ENCODE measurements at places on chromosomes 2 and 18.

DNA sequence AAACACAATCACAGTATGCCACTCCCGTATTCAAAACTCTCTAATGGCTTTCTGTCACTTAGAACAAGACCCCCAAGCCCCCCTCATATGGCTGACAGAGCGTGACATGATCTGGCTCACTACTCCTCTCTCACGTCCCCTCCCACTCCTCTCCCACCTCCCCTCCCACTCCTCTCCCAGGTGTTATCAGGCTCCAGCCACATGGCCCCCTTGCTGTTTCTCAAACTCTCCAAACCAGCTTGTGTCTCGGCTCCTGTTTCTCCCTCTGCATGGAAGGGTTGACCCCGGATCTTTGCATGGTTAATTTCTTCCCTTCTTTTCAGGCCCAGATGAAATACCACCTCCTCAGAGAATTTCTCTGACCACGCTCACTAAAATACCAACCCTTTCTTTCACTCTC lies 180.8 kb downstream of the SLC8A1 start:
- no peak for DNase-seq

DNA sequence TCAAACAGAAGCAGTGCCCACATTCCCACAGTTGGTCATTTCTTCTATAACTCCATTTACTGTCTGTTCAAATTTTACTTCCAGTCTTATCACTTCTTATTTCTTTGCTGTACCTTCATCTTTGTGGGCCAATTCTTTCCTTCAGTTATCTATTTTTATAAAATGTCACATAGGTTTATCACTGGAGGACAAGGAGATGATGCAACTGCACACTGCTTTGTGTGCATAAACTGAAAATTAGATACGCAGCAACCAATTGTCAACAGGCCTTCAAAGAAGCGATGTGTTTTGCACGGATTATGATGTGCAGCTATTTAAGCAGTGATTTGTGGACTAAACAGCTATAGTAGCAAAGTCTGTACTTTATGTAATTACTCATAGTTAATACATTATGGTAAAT lies 726.8 kb upstream of the GCFC2 start:
- no peak for DNase-seq

GRCh38 chr2:68403199-68403644 lies 38.1 kb downstream of the PLEK start:
- DNase-seq, result no peak

DNA sequence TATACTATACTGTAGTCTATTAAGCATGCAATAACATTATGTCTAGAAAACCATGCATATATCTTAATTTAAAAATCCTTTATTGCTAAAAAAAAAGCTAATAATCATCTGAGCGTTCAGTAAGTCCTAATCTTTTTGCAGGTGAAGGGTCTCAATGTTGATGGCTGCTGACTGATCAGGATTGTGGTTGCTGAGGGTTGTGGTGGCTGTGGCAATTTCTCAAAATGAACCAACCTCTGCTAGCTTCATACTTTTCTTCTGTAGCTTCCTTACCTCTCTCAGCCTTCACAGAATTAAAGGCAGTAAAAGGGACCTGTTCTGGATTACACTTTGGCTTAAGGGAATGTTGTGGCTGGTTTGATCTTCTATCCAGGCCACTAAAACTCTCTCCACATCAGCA lies 235.8 kb downstream of the NBAS start:
- DNase-seq, result no peak

- DNase-seq, result no peak
Measured at GRCh38 chr2:36469710-36470109, 114.1 kb downstream of the CRIM1 start.

DNA sequence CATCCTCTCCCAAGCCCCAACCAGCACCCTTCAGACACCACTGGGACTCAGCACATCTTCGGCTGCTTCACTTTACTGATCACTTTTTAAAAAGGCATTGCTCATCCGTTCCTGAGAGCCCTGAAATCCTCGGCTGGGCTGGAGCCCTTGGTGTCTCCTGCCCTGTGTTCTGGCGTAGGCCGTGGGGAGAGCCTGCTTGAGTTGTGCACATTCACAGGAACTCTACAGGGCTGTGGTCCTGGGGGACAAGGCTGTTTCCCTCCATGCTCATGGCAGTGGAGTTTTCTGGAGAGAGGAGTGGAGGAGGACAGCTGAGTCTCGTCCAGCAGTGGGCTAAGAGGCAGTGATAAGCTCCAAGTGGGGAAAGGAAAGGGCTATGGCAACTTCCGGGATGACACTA lies 15.9 kb downstream of the CENPA start:
- no peak for DNase-seq

DNA sequence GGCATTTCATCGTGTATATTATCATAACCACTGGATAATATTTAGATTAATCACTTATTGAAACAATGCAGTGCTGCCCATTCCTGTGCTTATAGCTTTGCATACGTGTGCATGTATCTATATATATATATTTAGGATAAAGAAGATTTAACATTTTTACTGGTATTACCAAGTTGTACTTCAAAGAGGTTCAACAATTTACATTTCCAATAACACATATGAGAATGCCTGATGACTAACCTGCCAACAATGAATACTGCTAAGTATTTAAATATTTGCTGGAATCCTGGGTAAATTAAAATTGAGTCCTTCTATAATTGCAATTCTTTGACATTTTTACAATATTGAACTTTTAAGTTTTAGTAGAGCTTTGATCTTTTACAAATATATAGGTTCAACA lies 111.4 kb downstream of the SLC39A10 start:
- DNase-seq, result no peak

DNA sequence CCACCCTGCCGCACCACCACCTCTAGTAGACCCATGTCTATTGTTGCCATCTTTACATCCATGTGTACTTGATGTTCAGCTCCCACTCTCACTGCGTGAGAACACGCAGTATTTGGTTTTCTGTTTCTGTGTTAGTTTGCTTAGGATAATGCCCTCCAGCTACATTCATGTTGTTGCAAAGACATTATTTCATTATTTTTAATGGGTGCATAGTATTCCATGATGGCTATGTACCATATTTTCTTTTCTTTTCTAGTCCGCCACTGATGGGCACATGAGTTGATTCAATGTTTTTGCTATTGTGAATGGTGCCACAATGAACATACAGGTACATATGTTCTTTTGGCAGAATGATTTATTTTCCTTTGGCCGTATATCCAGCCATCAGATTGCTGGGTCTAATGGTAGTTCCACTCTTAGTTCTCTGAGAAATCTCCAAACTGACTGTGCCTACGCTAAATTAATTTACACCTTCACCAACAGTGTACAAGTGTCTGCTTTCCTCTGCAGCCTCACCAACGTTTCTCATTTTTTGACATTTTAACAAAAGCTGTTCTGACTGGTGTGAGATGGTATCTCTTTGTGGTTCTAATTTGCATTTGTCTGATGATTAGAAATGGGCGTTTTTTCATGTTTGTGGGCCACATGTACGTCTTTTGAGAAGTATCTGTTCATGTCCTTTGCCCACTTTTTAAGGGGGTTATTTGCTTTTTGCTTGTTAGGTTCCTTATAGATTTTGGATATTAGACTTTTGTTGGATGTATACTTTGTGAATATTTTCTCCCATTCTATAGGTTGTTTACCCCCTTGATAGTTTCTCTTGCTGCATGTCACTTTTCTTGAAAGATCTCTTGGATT lies 10.5 kb upstream of the ZNF513 start:
- no peak for DNase-seq

DNA sequence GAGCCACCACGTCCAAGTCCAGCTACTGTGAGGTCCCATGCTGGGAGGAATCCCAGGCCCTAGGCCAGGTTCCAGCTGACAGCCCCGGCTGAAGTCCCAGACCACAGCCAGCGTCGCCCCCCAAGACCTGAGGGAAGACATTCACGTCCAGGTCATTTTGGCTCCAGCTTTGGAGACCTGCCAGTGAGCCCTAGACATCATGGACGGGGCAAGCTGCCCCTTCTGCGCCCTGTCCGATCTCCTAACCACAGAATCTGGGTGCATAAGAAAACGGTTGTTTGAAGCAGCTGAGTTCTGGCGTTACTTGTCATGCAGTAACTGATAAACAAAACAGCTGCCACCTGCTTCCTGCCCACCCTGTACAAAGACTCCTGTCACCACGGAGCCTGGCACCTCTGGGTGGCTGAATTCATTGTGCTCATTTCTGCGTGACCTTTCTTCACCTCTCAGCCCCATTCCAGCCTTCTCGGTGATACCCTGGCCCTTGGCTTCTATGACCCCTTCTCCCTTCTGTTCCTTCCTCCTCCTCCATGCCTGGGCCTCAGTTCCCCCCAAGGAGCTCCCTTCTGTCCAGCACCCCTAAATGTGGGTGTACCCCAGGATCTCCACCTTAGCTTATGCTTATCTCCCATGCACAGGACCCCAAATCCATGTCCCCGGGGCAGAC lies 72.6 kb upstream of the SMAD7 start:
- DNase-seq, result no peak

DNA sequence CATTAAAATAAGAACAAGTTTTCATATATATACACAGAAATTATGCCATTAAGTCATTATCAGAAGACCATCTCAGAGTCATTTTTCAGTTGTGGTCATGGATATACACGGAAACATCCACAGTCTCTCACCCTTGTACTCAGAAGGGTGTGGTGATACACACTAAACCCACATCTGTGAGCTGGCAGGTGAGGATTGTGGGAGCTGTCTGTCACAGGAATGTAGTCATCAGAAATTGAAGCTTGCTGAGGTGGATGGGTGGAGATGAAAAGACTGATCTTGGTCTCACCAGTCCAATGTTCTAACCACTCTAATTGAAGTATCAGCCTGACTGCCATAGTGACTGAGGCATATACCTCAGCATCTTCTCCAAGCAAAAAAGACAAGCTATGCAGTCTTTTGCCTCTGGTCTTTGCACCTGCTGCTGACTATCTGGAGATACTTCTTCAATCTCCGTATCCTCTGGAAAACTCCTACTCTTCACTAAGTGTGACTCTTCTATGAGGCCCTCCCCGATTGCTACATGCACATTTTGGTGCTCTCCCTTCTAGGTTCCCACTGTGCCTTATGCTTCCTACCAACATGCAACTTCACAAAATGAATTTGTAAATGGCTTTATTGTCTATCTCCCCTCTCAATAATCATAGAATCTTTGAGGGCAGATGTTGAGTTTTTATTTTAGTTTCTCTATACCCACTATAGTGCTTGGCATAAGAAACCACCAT lies 232.8 kb downstream of the DYM start:
- no peak for DNase-seq

DNA sequence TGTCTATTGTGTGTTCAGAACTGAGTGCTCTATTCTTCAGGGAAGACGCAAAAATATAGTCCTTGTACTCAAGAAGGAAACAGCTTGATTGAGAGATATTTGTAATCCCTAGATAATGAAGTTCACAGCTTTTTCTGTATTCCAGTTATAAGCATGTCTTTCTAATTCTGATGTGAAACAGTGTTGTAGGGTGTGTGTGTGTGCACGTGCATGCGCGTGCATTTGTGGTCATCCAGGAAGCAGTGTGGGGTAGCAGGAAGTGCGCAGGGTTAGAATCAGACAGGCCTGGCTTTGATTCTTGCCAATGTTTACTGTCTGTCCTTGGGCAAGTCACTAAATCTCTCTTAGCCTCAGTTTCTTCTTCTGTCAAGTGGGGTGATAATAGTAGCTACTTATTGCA lies 87.9 kb downstream of the NPAS2 start:
- DNase-seq, result no peak

- DNase-seq, result no peak
Measured at GRCh38 chr2:169590804-169591203, 6.7 kb downstream of the PPIG start.

GRCh38 chr2:200590090-200590489 lies 4.3 kb downstream of the AOX1 start:
- no peak for DNase-seq

- DNase-seq, result no peak
Measured at GRCh38 chr18:35397976-35398375, 20.8 kb upstream of the ZNF396 start.

DNA sequence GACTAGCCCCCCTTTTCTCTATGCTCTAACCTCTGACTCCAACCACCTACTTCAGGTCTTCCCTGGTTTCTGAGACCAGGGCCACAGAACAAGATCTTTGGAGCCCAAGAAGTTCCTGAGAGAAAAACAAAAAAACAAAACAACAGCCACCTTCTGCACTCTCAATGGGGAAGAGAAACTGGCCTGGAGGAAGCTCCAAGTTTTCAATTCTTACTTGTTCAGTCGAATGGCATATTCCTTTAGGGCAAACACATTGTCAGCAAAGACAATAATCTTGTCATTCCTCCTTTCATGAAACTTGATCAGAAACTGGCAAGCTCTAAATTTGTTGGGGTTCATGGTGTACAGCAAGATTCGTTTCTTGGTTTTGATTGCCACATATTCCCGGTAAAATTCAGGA lies 15.0 kb downstream of the ERCC3 start:
- no peak for DNase-seq

DNA sequence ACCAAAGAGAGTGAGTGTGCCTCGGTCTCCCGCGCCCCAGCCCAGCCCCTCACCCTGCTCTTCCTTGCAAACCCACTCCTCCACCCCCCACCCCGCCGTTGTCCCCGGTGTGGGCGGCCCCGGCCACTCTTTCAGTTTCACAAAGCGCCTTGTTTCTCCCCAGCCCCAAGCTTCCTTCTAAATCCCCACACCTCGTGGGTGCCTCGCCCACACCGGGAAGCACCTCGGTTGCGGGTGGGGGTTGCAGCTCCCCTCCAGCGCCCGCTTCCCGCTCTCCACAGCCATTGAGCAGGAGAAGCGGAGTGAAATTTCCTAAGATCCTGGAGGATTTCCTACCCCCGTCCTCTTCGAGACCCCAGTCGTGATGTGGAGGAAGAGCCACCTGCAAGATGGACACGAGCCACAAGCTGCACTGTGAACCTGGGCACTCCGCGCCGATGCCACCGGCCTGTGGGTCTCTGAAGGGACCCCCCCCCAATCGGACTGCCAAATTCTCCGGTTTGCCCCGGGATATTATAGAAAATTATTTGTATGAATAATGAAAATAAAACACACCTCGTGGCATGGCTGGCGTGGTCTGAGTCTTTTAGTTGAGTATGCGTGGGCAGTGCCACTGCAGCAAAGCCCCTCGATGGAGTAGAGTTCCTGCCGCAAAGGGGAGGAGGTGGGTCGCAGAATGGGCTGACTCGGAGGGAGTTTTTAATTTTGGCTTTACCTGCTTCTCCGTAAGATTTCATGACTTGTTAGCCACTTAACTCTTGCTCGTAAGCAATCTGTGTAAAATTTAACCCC lies 848 bp downstream of the TMSB10 start:
- no peak for DNase-seq

GRCh38 chr2:145055651-145056050 lies 535.7 kb upstream of the ZEB2 start:
- no peak for DNase-seq
